ENCODE measurements at places on chromosomes 6 and 20.
A peak's percentile ranks its signal among the peaks of the same experiment; 100 is the strongest.

DNA sequence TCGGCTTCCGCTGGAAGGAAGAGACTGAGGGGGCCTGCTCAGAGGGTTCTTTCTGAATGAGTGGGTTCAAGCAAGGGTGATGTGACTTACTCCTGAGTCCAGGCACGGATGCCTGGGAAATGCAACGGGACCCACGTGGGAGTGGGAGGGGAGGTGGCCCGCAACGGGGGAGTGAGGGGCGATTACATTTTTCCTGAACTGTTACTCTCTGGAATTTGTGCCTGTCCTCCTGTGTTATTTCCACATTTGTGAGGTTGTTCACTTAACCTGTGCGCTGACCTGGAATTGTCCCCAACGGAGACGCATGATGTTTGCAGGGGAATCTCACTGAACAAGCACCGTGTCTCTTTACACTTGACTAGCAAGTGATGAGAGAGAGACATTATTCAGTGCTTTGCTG, 209.4 kb downstream of the CDH4 start:
- H3K4me3 ChIP-seq, result no peak overlapping the region
- H3K36me3 ChIP-seq, result no peaks in the 10 kb centered on the region
- no peak overlapping the region for H3K27ac ChIP-seq

- H3K27ac ChIP-seq, result peak overlapping the region; percentile 23
- no peaks in the 10 kb centered on the region for H3K36me3 ChIP-seq
- H3K4me1 ChIP-seq, result no peaks in the 10 kb centered on the region
- no peaks in the 10 kb centered on the region for H3K27me3 ChIP-seq
- H3K4me3 ChIP-seq, result no peak overlapping the region
Measured at GRCh38 chr6:127391094-127391953, 47.9 kb upstream of the ECHDC1 start.

- DNase-seq, result no peak
- H3K4me3 ChIP-seq, result no peak overlapping the region
- H3K27me3 ChIP-seq, result no peaks in the 10 kb centered on the region
- no peak overlapping the region for H3K27ac ChIP-seq
- H3K4me1 ChIP-seq, result no peaks in the 10 kb centered on the region
- no peaks in the 10 kb centered on the region for H3K36me3 ChIP-seq
Measured at GRCh38 chr20:53742685-53743081, 149.0 kb upstream of the ZNF217 start.

DNA sequence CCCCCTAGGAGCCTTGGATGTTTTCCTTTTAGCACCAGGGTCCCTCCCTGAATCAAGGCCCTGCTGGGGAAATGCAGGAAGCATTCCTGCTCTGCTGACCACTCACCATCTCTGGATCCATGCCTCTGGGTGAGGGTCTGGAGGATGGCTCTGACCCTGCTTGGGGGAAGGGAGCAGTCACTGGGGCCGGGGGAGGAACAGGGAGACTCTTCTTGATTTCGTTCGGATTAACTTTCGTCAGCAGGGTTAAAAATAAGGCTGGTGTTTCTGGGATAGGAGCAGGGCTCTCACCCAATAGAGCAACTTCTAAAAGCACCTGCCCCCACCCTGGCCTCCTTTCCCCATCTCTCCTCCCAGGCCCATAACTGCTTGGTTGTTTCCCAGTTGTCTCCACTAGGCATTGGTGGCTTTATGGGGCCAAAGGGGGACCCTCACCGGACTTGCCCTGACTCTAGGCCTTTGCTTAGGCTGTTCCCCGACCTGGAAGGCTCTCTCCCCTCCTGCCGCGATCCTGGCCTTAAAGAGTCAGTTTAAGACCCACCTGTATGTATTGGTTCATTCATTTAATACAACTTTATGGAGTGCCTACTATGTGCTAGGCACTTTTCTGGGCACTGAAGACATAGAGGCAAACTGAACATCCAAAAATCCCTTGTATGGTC, 63.0 kb downstream of the JPH2 start:
- H3K27ac ChIP-seq, result no peak overlapping the region
- no peaks in the 10 kb centered on the region for H3K27me3 ChIP-seq
- no peak for DNase-seq
- H3K4me1 ChIP-seq, result no peaks in the 10 kb centered on the region
- no peak overlapping the region for H3K4me3 ChIP-seq
- no peaks in the 10 kb centered on the region for H3K36me3 ChIP-seq

GRCh38 chr20:59095140-59095539, 52.6 kb upstream of the PRELID3B start:
- no peaks in the 10 kb centered on the region for H3K36me3 ChIP-seq
- no peaks in the 10 kb centered on the region for H3K4me1 ChIP-seq
- no peaks in the 10 kb centered on the region for H3K27me3 ChIP-seq
- DNase-seq, result no peak
- H3K4me3 ChIP-seq, result no peak overlapping the region

- no peak overlapping the region for H3K4me3 ChIP-seq
- H3K27me3 ChIP-seq, result no peaks in the 10 kb centered on the region
- no peaks in the 10 kb centered on the region for H3K4me1 ChIP-seq
- no peak for DNase-seq
- no peaks in the 10 kb centered on the region for H3K36me3 ChIP-seq
Measured at GRCh38 chr6:125170376-125170775, 16.8 kb downstream of the TPD52L1 start.

GRCh38 chr6:97195117-97195516, 87.9 kb downstream of the MMS22L start:
- H3K4me3 ChIP-seq, result no peak overlapping the region
- DNase-seq, result no peak
- H3K27ac ChIP-seq, result no peak overlapping the region
- H3K4me1 ChIP-seq, result no peaks in the 10 kb centered on the region
- H3K27me3 ChIP-seq, result no peaks in the 10 kb centered on the region

GRCh38 chr6:15351631-15352030, 105.8 kb downstream of the JARID2 start:
- no peaks in the 10 kb centered on the region for H3K36me3 ChIP-seq
- DNase-seq, result peak; percentile 70
- peaks cover 3% of the 10 kb centered on the region for H3K4me1 ChIP-seq

DNA sequence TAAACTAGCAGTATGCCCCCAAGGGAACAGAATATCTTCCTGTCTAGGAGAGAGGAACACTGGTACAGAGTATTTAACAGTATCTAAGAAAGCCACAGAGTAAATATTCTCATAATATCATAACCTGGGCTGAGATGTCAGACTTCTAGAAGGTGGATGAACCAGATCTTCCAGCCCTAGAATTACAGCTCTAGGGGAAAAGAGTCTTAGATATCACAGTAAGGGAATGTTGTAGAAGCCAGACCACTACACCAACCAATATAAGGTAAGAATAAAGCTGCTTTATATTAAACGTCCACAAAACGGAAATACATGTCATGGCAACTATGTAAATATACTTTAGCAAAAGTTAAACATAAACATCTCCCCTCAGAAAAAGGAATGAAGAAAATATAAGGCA, 12.4 kb downstream of the SERINC1 start:
- no peak overlapping the region for H3K27ac ChIP-seq
- DNase-seq, result no peak
- H3K27me3 ChIP-seq, result no peaks in the 10 kb centered on the region
- peak overlapping the region; percentile 22 for H3K4me3 ChIP-seq

Data from ascending aorta (tissue), 2 donors.